Left kidney (tissue), 8 donors: ENCODE measurements at places on chromosomes 3 and 15. TPM values are rescaled to one million over a fixed set of nuclear protein-coding genes. Genes with fewer than 3 reads are reported as not detected.

- no peak for DNase-seq
Observed at GRCh38 chr3:128768471-128768870, 42.5 kb downstream of the RAB7A start.

- DNase-seq, result no peak
Observed at GRCh38 chr3:14170531-14171159, 7.8 kb downstream of the XPC start.

Gene STAC
- polyA plus RNA-seq, result 12.5 TPM

DNA sequence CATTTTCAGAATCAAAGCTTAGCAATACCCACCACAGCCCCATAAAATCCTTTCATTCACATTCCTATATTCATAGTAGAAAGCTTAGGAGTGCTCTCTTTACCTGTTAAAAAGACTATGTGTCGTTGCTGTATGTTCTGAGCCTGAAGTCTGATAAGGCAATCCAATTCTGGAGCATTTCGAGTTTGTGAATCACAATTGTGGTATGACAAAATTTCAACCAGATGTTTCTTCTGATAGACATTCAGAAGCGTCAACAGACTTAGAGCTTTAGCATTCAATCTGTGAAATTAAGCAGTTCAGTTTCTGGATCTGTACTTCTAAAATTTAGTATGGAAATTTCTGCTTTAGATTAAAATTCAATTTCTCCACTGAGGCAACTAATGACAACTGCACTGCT is 58.3 kb downstream of the TASOR start:
- DNase-seq, result no peak

Gene SLC22A13
- polyA plus RNA-seq, result 4.4 TPM

DNA sequence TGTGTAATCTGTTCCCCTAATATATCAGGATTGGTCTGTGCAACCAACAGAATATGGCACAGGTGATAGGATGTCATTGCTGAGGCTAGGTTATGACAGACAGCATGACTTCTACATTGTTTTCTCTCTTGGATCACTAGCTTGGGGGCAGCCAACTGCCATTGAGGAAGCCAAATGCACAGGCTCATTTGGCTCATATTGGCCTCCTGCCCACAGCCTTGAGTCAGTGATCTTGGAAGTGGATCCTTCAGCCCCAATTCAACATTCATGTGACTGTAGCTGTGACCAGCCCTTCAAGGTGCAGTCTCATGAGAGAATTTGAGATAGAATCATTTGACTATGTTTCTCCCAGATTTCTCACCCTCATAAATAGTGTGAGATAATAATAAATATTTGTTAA is 675.6 kb downstream of the GRM7 start:
- DNase-seq, result no peak

GRCh38 chr3:140187028-140187427 is 252.0 kb downstream of the CLSTN2 start:
- DNase-seq, result no peak

Gene GOLIM4
- 107 TPM for polyA plus RNA-seq
